ENCODE measurements at places on chromosomes 3 and 15.

GRCh38 chr3:45487508-45487907, 99.1 kb downstream of the LARS2 start:
- DNase-seq: no peak

DNA sequence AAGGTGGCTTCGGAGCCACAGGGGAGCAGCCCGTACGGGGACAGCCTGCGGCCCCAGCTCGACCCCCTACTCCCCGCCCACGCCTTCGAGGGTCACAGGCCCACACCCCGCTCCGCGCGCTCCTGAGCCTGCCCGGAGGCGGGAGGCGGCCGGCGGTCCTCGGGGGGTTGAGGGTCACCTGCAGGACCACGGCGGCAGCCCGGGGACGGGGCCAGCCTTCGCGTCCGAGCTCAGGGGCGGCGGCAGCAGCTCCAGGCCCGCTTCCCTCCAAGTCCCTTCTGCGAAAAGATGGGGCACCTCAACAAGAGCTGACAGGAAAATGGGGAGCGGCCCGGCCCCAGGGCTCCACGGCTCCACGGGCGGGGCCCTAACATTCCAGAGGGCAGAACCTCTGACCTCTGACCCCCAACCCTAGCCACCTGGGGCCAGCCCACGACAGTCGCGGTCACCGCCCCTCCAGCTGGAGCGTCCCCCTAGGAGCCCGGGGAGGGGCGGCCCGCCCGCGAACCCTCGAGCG, 428 bp downstream of the LYSMD4 start:
- DNase-seq: no peak

DNA sequence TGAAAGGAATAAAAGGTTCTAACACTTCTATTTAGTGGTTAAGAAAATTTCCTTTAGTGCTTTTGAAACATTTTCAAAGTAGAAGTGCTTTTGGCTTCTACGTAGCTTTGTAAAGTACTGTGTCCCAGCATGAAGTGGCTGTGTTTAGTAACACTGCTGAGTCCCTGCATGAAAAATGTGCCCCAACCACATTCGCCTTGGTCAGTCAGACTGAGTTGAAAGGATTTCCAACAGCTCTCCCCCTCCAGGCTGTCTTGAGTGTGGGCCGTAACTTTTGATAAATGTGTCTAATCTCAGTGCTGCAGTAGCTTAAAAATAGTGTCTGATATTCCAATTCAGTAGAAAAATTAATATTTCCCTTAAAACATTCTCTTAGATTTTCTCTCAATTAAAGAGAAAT, 115.0 kb downstream of the NR1D2 start:
- DNase-seq: peak; percentile 52

GRCh38 chr3:27606537-27606936, 115.6 kb downstream of the EOMES start:
- DNase-seq: peak; percentile 82

- no peak for DNase-seq
These were observed 33.6 kb downstream of the ABTB1 start for GRCh38 chr3:127706312-127706711.

GRCh38 chr3:175338775-175339535, 479.8 kb downstream of the NAALADL2 start:
- DNase-seq: peak; percentile 76

DNA sequence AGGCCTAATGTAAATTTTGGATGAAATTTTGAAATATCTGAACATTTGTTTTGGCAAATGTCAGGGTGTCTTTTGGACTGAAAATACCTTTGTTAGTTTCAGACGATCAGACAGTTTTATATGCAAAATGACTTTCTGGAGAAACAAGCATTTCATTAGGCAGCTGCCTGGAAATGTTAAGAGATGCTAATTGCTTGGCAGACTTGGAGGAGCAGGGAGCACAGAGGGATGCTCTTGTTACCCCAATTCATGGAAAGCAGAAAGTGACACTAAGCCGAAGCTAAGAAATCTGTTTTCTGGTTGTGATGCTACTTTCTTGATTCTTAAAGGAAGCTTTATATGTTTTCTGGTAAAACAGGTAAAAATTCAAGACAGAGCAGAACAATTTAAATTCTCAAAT, 204.3 kb upstream of the GBE1 start:
- DNase-seq: no peak

GRCh38 chr15:68191555-68191954, 13.6 kb downstream of the CALML4 start:
- no peak for DNase-seq

- DNase-seq: no peak
These were observed 384.3 kb upstream of the NR2F2 start for GRCh38 chr15:95946241-95946640.

GRCh38 chr3:5160940-5161858, 26.3 kb upstream of the EDEM1 start:
- DNase-seq: peak; percentile 40

DNA sequence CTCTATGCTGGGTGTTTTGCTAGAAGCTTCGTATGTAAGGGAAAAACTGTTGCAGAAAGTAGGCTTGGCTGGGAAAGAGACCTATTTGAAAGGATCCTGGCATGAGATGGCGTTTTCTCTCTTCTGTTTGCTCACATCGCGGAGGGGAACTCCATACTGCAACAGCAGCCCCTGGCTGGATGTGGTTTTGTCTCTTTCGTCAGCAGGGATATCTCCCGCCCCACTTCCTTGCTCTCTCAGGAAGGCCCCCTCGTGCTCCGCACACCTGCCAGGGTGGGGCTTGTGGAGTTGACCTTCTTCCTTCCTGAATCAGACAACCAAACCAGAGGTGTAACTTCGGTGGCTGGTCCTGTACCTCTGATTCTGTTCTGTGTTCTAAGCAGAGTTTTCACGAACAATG, 26.4 kb upstream of the MYZAP start:
- DNase-seq: peak; percentile 30

DNA sequence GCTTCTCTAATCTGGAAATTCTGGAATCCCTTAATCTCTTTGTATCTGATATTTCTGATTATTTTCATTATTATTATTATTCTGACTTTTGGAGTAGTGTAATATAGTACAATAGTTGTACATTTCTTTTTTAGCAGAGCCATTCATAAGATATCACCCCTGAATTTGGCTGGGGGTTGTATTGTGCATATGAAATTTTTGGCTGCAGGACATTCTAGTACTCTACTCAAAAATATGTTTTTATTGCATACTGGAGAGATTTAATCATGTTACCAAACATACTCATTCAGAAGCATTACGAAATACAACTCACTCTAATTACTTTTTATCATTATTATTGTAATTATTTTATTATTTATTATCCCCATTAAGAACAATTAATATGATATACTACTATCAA, 589.7 kb upstream of the KCNMB2 start:
- DNase-seq: no peak

GRCh38 chr3:172309059-172309458, 139.2 kb downstream of the GHSR start:
- DNase-seq: no peak

GRCh38 chr3:81911221-81911620, 149.8 kb upstream of the GBE1 start:
- no peak for DNase-seq

GRCh38 chr3:157261000-157261399, 101.1 kb upstream of the CCNL1 start:
- DNase-seq: no peak

DNA sequence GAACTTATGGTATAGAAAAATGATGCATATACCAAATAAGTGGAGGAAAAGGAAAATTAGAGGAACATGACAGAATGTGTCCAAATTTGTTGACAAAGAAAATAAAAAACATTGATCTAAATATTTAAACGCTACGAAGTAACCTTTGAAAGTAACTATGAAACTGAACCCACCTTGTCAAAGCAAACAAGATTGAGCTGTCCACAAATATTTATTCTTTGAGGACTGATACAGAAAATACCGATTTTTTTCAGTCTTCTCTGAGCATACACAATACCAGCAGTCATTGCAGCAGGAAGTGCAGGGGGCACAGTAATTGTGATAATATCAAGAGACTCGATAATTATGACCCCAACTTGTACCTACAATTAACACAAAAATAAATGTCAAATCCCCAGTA, 40.0 kb downstream of the ATP13A3 start:
- DNase-seq: no peak

GRCh38 chr3:39185326-39185958, 7.0 kb downstream of the XIRP1 start:
- DNase-seq: no peak

GRCh38 chr3:120040813-120041377, 53.4 kb downstream of the GSK3B start:
- DNase-seq: no peak

DNA sequence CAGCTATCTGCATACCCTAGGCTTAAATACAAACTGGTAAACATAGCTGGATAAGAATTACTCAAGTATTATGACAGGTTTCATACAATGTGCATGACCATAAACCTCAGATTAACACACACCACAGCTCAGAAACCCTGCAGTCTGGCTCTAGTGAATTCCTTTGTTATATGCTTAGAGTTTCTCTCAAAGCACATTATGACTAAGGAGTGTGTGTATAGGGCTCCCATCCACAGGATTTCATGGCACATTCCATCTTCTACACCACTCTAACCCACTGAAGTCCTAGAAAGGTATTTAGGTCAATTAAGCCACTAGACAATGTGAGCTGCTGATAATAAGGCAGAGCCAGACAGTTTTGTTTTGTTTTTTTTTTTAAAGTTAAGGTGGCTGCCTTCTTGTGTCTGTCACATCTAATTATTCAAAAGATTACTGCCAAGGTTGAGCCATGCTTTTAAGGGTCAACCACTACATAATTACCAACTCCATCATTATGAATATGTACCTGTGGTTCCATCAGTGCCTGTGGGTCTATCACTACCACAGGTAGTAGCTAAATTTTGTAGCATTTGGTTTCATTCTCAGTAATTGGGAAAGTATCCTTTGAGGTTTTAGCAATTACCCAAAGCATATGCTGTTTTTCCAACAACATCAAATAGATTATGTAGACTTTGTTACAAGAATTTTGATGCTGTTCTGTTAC, 107.0 kb downstream of the ALCAM start:
- DNase-seq: peak; percentile 86

DNA sequence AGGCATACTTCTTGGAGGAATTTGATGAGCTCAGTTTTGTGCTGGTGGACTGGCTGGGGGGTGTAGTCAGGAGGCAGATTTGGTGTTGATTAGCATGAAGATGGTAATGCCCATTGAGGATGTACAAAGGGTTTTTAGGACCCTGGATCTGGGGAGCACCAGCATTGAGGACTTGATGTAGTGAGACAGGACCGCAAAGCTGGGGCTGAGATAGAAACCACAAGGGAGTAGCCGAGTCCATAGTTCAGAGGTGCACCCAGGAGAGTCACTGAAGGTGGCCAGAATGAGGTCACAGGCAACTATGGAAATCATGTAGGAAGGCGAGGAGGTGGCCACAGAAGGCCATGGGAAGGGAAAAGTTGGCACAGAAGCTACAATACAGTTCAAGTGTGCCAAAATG, 2.7 kb upstream of the CDC25A start:
- no peak for DNase-seq

- no peak for DNase-seq
These were observed 14.6 kb upstream of the FGD5 start for GRCh38 chr3:14803981-14804834.

GRCh38 chr3:65811892-65812291, 226.8 kb downstream of the MAGI1 start:
- DNase-seq: no peak

- DNase-seq: no peak
These were observed 829 bp downstream of the DCP1A start for GRCh38 chr3:53346514-53346913.

DNA sequence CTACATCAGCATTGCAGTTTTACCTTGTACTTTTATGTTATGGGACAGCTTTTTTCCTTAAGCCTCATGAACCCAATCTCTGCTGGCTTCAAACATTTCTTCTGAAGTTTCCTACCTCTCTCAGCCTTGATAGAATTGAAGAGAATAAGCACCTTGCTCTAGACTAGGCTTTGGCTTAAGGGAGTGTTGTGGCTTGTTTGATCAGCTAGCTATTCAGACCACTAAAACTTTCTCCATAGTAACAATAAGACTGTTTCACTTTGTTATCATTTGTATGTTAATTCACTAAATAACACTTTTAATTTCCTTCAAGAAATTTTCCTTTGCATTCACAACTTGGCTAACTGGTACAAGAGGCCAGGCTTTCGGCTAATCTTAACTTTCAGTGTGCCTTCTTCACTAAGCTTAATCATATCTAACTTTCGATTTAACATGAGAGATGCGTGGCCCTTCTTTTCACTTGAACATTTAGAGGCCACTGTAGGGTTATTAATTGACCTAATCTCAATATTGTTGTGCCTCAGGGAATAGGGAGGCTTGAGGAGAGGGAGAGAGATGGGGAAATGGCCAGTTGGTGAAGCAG, 8.1 kb upstream of the TIGIT start:
- no peak for DNase-seq

GRCh38 chr3:2655229-2655701, 454.9 kb downstream of the IL5RA start:
- no peak for DNase-seq

DNA sequence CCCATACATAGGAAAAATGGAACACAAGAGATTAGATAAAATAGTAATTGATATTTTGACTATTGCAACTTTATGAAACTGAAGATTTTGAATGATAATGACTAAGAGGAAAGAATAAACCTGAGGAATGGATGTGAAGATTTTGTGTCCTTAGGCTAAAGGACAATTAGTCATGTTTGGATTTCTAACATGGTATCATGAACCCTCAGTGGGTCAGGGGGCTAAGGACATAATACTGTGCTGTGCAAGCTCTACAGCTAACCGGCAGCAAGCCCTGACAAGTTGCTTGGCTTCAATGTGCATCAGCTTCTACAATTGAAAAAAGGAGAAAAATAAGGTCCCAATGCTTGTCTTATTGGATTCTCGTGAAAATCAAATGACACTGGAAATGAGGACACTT, 491.0 kb downstream of the MECOM start:
- no peak for DNase-seq

DNA sequence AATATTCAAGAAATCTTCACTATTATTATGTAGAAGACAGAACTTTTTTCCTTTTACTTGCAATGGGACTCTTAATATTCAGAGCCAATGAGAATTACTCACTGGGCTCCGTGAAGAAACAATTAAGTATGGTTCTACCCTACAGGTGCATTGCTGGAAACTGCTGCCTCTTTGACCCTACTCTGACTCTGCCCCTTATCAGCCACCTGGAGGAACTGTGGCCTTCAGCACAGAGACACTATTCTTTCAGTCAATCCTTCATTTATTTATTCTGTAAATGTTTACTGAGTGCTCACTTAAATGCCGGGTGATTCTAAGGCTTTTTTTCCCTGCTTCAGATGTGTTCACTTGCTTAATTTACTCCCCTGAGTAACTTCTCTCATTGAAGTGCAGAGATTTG, 163.2 kb downstream of the SYNPR start:
- no peak for DNase-seq

Measured in foreskin keratinocyte (primary cell).